Fibroblast of mammary gland (primary cell): ENCODE measurements at places on chromosomes 5 and 9.
A peak's percentile ranks its signal among the peaks of the same experiment; 100 is the strongest.

DNA sequence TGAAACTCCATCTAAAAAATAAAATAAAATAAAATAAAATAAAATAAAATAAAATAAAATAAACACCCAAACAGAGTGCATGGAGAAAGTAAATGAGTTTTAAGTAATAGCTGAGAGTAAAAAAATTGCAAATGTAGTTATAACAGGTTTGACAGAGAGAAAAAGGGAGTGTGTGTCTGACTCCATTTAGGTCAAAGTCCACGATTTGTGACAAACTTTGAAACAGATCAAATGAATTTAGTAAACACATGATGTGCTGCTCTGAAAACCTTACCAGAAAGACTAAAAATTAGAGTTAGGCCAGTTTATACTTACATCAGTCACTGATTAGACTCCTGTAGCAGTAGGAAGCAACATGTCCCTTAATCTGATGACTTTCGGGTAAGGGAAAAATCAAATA lies 346.6 kb downstream of the PARP8 start:
- DNase-seq, result no peak

DNA sequence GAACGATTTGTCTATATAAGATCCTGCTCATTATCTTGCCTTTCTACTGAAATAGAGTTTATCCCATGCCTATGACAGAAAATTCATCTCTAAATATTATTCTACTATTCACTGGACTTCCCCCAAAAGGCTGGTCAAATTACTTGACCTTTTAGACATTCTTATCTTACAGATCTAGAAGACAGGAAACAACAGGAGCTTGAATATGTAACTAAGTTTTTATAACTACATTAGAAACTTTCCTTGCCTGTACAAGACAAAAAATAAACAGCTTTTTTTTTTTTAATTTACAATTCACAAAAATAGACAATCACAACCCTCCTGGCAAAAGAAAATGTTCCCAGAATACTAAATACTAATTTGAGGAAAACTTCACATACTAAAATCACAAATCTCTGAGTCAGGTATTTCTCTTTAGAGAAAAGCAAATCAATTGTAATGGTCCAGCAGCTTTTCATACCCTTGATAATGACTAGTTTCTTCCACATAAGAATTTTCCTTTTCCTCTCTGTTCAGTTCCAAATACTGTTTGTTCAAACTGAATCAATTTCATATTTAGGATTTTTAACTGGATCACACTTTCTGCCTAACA lies 68.6 kb downstream of the MLLT3 start:
- no peak for DNase-seq

DNA sequence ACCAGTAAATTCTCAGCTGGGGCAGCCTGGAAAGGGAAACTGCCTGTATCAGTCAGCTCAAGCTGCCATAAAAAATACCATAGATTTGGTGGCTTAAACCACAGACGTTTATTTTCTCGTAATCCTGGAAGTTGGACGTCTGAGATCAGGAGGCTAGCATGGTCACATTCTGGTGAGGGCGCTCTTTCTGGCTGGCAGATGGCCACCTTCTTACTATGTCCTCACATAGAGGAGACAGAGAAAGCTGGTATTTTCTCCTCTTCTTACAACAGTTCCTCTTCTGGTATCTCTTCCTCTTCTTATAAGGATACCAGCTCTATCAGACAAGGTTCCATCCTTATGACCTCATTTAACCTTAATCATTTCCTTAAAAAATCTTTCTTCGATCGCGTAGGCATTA lies 50.5 kb upstream of the RFX3 start:
- no peak for DNase-seq

GRCh38 chr5:111233052-111233374 lies 8.8 kb downstream of the CAMK4 start:
- no peak for DNase-seq

GRCh38 chr5:80507663-80508062 lies 19.8 kb downstream of the FAM151B start:
- no peak for DNase-seq

GRCh38 chr5:107592515-107592914 lies 78.2 kb downstream of the EFNA5 start:
- DNase-seq, result no peak

GRCh38 chr5:31148959-31149475 lies 44.5 kb upstream of the CDH6 start:
- no peak for DNase-seq

GRCh38 chr5:65108786-65109743 lies 340.3 kb downstream of the CWC27 start:
- DNase-seq, result peak; percentile 81

- DNase-seq, result no peak
Observed at GRCh38 chr9:88143957-88144625, 5.8 kb upstream of the SPATA31C2 start.

DNA sequence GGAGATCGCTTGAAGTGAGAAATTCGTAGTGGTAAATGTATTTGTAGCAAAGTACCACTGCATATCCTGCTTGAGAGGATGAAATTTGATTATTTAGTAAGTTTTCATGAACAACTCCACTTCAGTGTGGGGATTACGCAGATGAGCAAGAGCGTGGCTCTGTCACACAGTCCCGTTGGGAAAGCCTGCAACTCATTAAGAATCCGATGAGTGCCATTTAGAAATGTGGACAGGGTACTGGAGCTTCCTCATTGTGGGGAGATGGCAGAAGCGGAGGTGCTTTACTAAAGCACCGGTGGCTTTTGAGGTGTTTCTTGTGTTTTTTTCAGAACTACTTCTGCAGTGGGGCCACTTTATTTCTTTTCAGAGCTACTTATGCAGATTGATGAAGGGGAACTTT lies 1.4 kb downstream of the TJP2 start:
- peak; percentile 61 for DNase-seq

DNA sequence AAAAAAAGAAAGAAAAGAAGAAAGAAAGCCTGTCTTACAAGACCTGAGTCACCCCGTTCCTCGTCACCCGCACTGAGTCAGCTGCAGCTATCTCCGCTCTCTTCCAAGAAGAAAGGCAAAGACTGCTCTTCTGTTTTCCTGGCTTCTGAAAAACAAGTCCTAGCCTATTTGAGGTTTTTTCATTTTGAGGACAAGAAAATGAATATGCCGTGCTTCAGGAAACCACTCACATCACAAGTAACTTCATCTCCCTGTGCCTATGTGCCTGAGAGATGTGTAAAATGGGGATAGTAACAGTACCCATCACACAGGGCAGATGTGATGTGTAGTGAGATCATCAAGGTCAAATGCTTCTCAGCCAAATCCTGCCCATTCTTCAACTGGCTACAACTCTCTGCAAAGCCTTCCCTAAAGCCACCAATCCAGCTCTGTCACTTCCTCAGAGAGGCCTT lies 78.4 kb downstream of the GLDC start:
- peak; percentile 98 for DNase-seq

DNA sequence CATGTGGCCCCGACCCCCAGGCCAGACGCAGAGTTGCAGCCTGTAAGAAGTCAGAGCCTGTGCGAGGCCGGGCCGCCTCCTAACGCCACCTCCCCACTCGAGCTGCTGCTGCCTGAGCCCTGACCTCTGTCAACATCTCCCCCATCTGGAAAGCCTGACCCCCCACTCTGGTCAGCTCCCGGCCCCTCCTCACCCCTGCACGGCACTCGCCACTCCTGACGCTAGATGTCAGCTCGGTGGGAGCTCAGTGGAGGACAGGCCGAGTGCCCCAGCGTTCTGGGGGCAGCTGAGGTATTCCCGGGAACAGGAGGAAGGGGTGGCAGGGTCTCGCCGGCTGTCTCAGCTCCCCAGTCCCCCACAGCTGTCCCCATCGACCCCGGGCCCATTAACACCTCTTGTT lies 19.9 kb downstream of the LHX3 start:
- no peak for DNase-seq

DNA sequence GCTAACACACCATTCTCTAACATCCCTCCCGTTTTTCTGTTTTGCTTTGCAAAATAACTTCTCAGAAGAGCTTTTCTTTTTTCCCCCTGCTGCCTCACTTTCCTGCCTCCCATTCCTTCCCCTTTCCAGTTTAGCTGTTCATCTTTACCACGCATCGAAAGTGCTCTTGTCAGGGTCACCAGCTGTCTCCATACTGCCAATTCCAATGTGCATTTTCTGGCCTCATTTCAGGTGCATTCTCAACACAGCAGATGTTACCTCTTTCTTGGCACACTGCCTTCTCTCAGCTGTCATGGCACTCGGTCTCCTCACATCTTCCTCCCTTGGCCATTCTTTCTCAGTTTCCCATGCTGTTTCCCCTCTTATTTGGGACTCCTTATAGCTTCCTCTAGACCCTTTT lies 9.5 kb downstream of the ARSK start:
- no peak for DNase-seq

GRCh38 chr5:90638878-90639277 lies 80.3 kb downstream of the ADGRV1 start:
- DNase-seq, result no peak

- no peak for DNase-seq
Observed at GRCh38 chr5:78985116-78985724, at the start of gene ARSB. TSS of gene ARSB (minus strand) at chr5:78985310. CDS start at chr5:78985248, 62 bp downstream.

DNA sequence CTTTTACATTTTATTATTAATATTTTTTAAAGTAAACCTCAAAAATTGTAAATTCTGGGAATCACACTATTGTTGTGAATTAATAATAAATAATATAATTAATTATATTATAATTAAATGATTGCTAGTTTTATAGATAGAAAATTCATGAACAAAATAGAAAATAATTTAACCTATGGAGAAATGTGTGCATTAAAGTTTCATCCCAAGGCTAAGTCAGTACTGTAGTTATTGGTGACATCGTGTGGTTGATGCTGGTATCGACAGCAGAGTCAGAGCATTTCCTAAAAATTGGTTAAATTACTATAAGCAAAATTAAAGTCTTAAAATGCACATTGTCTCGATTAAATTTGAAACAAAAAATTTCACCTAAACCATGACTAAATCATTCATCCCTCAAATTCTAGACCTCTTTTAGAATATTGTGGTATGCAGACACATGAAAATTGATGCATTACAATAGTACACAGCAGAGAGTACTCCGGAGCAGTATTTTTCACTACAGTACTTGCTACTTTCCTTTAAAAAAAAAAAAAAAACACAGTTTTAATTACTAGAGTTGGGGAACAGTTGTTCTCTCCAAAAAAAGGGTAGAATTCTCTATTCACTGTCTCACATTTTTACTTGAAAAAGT lies 73.9 kb downstream of the RORB start:
- DNase-seq, result peak; percentile 56

DNA sequence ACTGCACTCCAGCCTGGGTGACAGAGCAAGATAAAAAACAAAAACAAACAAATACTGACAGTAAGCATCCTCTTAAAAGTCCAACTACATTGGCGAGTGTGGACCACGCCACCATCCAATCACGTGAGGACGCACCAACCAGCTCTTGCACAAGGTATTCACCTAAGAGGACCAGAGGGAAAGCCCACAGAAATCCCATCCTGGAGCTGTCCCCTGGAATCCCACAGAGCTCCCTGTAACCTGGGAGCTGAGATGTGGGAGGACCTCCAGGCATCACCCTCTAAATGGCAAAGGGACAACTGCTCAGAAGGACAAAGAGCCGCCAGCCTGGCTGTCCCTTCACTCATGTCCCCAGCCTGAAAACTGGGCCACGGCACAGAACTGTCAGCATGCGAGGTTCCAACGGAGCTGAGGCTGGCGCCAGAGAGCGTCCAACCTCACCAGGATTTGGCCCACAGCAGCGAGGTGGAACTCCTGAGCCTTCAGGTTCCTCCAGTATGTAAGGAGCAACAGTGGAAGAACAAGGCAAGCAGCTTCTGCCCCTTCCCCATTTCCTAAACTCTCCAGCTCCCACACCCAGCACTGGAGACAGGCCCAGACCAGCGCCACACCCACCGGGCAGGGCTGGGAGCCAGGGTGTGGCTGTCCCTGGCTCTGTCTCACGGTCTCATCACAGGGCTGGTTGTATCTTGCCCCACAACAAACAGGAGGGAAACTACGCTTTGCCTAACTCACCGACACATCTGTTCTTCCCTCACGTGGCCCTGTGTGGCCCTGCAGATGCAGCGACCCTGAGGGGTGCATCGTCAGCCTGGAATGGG lies 15.2 kb downstream of the IPPK start:
- DNase-seq, result peak; percentile 18

DNA sequence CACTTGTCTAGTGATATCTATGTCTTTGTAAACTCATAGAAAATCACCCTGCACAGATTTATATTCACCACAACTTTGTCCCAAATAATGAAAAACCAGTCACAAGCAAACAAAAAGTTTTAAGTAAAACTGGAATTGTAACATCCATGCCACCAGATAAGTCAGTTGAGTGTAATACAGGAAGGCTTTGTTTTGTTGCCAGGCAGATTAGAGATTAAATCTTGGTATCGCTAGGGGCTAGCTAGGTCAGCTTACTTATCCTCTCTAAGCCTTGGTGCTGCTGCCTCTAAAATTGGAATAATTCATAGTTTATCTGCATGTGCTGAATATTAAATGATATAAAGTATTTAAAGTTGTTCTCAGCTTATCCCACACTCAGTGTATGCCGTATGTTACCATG lies 1062.5 kb downstream of the CDH9 start:
- no peak for DNase-seq

DNA sequence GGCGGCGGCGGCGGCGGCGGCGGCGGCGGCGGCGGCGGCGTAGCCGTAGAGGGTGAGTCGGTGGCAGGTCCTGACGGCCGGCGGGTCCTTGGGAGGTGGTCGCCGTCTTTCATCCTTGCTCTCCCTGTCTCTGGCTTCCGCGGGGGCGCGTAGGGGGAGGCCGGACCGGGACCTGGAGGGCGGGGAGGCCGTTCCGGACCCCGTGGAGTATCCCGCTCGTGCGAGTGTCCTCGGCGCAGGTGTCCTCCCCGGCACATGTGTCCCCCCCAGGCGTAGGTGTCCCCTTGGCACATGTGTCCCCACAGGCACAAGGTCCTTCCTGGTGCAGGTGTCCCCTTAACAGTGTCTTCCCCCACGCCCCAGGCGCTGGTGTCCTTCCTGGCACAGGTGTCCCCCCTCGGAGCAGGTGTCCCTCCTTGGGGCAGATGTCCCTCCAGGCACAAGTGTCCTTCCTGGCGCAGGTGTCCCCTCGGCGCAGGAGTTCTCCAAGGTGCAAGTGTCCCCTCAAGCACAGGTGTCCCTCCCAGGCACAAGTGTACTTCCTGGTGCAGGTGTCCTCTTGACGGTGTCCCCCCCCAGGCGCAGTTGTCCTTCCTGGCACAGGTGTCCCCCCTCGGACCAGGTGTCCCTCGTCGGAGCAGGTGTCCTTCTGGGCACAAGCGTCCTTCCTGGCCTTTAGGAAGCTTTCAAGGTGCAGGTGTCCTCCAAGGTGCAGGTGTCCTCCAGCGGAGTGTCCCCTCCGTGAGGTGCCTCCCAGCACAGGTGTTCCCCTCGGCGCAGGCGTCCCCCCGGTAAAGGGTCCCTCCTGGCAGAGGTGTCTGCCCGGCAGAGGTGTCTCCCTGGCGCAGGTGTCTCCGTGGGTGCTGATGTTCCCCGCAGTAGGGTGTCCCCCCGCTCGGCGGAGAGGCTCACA lies 519 bp downstream of the EXOC3 start:
- DNase-seq, result no peak

DNA sequence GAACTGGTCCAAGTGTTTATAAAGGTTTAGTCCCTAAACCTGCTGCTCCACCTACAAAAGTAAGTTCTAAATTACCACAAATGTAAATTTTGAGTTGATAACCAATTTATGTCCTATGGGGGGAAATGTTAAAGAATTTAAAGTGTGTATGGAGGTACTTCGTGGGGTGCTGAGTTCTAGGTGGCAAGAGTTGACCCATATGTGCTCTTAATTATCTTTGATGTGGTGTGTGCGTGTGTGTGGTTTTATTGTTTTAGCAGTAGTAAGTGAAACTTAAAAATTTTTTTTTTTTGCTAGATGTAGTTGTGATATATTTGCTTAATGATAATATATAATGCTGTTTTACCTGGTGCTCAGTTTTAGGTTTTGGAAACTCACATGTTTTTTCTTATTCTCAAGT lies 72.6 kb downstream of the GPBP1 start:
- DNase-seq, result no peak

GRCh38 chr5:57163553-57164006 lies 10.3 kb upstream of the GPBP1 start:
- DNase-seq, result no peak
